SK-N-SH (cell line): ENCODE measurements at places on chromosomes 2 and 18.

GRCh38 chr2:170122883-170123547 lies 54.9 kb upstream of the MYO3B start:
- no peak for DNase-seq

- no peak for DNase-seq
Observed at GRCh38 chr2:158822193-158822592, 27.1 kb downstream of the DAPL1 start.

DNA sequence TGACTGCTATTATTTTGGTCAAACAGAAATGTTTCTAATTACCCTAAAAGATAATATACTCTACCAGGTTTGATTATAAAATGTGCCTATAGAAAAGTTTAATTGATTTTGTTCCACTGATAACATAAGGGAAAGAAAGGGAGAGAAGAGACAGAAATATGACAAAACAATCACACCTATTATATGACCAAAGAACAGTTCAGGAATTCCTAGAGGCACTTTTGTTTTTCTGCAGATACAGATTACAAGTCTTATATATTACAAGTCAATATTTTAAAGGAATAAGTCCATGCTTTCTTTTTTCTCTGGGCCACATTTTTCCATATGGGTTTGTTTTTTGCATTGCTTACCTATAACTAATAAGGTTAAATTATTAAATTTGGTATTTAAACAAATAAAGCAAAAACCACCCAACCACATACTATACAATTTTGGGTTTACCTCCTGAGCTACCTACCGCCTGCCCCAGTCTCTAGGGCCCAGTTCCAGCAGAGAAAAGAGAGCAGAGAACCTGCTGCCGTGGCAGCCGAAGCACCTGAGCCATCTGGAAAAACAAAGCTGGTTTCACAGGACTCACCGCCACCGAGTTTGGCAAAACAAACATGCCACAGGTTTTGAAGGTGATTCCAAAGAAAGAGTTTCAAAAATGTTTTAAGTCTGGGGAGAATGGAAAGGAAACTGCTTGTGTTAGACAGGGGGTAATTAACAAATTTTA lies 92.1 kb downstream of the DYM start:
- DNase-seq = no peak

GRCh38 chr2:69685321-69686048 lies 41.9 kb upstream of the AAK1 start:
- DNase-seq = no peak

DNA sequence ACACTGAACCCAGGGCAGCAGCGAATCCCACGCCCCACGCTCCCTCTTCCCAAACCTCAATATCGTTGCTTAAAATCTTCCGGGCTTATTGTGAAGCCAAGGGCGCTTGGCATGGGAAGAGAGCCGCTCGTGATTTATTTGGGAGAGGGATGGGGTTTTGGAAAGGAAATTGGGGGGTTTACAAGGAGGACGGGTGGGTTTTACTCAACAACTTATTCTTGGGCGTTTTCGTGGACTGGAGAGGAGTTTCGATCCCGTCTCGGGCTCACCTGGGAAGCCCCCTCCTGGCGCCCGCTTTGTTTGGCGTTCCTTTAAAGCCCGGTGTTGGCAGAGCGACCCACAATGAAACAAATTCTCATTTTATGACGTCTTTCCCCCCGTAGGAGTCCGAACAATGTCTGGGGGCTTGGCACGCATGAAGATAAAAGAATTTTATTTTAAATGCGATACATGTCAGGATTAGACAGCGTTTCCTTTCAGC lies 135.3 kb downstream of the INSIG2 start:
- DNase-seq = no peak

GRCh38 chr2:105909215-105909614 lies 164.5 kb downstream of the NCK2 start:
- no peak for DNase-seq
